LHCN-M2 (cell line): ENCODE measurements at places on chromosomes 12 and 14. TPM values are rescaled to one million over a fixed set of nuclear protein-coding genes. Genes with fewer than 3 reads are reported as not detected.

- DNase-seq: no peak
Observed at GRCh38 chr14:68796418-68797101, 3.7 kb upstream of the ZFP36L1 start.

- no peak for DNase-seq
Observed at GRCh38 chr12:38782359-38782758, 123.0 kb downstream of the CPNE8 start.

DNA sequence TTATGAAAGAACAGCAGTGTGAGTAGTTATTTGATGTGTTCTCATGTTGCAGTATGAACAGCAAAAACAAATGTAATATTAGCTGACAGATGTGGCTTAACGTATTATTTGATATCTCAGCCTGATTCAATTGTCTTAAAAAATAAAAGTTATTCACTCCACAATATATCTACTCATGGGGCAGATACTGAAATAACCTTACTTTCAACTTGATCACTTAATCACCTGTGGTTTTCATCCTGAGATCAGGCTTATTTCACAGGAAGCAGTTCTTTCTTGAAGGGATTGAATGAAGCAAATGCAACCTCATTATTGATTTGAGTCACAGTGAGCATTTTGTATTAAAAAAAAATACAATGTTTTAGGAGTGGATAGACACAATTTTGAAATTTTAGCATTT, 90.3 kb downstream of the AKAP6 start:
- DNase-seq: peak; percentile 40

GRCh38 chr12:54588110-54588889, at the start of gene PPP1R1A:
Gene PPP1R1A (minus strand): TSS chr12:54588659. CDS start chr12:54588488, 171 bp downstream.
- no peak for DNase-seq

GRCh38 chr12:47340411-47341015, 260.8 kb upstream of the AMIGO2 start:
- no peak for DNase-seq

Gene B3GNT4
- total RNA-seq: 0.06 TPM in 1 of 2 replicates, not detected in the other

Gene IQSEC3
- total RNA-seq: not detected in 2 replicates
